Stimulated activated CD8-positive, alpha-beta memory T cell treated with anti-CD3 and anti-CD28 coated beads, Interleukin-15, amount 100 ng/mL, for 1 hour (primary cell): ENCODE measurements at places on chromosomes 1 and 21.

DNA sequence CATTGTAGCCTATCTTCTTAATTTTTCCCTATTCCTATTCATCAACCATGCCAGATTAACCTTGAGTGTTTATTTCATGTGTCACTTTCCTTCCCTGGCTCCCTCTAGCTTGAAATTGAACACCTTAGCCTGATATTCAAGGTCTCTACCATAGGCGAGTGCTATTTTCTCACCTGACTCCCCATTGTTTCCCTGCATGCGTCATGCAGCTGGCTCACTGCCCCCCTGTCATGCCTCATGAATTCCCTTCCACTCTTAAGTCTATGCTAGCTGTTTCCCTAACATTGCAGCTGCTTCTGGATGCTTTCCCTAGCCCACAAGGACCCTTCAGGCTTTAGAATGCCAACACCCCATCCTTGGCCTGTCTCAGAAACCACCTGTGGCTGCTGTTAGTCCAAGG lies 56.7 kb upstream of the CD1D start:
- DNase-seq, result no peak

- DNase-seq, result no peak
Observed at GRCh38 chr21:35436899-35437298, 387.8 kb upstream of the RUNX1 start.

DNA sequence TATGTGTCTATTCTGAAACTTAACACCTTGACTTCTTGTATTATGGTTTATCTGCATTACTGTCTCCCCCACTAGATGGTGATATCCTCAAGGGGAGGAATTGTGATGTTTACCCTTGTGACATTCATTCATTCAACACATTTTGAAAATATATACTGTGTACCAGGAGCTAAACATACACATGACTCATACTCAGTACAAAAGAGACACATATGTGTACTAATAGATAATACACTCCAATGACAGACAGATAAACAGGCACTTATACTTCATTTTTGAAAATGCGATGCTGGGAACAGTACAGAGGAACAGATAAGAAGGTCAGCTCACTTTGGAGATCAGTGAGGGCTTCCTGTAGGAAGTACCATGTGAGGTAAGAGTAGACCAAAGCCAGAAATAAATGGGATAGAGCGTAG lies 8.9 kb upstream of the RAB3GAP2 start:
- no peak for DNase-seq

DNA sequence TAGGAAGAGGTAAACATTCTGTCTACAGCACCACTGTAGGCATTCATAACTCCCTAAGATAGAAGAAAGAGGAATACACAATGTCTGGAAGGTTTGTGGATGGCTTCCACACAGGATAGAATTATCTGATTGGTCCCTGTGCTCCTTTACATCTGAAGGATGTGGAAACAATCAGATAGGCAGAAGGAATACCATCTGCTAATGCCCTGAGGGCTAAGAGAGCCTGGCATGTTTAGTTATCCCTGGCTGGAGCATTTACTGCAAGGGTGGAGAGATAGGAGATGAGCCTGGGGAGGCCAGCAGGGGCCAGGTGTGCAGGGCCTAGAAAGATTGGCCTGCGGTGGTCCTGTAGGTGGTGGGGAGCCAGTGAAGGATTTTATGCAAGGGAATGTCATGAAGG lies 8.6 kb upstream of the ACBD3 start:
- no peak for DNase-seq

DNA sequence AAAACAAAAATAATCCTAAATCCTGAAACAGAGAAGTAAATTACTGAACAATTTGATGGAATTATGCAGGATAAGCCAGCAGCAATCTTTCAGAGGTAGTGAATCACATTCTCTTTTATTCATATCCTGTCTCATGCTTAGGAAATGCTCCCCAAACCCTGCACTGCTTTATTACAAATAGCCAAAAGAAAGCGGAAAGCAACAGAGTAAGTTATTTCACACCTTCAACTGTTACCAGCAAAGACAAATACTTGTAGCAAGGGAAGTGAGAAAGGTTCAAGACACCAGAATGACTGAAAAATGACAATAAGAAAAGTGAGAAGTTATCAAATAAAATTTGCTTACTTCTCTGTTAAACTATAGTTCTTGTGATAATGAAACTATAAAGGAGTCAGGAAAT lies 6.2 kb downstream of the ZRANB2 start:
- DNase-seq, result no peak

DNA sequence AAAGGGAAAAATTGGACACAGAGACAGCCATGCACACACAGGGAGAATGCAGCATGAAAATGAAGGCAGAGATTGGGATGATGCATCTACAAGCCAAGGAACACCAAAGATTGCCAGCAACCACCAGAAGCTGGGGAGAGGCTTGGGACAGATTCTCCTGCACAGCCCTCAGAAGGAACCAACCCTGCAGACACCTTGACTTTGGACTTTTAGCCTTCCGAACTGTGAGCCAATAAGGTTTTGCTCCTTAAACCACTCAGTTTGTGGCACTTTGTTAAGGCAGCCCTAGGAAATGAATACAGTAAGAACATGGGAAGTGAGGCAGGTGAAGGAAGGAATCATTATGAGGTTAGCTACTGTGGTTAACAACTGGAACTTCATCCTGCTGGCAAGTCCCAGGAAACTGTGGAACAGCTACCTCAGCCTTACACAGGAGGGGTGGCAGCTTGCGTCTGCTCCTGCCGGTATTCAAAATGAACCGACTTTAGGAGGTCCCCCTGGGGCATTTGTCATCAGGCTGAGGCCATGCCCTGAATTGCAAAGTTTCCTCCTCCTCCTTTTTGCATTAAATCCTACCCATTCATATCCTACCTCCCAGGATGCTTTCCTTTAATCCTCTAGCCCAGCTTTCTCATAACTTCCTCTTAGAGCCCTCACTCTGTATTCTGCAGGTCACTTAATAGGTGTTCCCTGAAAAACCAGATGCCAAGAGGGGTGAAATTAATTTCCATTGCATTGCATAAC lies 15.4 kb downstream of the CD247 start:
- DNase-seq, result no peak

DNA sequence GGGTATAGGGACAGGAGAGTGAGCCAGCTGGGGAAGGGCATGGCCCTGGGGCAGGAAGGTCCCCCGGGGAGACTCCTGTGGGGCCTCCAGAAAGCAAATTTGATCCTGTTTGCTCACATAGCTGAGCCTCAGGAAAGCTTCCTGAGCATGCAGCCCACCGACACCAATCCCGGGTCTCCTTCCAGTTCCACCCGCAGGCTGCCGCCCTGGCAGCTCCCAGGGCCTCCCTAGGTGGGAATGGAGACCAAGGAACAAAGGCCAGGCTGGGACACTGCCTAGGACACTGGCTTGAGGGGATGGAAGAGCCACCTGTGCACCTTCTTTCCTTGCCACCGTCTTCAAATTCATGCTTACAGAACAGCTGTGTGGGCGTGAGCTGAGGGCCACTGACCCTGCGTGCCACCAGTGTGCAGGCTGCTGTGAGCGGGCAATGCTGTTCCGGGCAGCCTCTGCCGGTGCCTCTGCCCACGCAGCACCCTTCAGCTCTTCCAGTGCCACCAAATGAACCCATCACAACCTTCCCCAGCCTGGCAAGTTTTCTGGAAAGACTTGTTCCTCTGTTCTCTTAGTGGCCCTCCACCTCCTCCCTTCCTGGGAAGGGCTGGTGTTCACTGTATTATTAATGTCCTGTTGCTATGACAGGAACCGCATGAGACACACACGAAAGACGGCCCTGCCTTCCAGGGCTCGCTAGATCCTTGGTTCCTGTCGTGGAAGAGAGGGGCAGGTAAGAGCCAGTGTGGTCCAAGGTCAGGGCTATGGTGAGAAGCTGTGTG lies 53.6 kb downstream of the ACBD3 start:
- DNase-seq, result no peak

DNA sequence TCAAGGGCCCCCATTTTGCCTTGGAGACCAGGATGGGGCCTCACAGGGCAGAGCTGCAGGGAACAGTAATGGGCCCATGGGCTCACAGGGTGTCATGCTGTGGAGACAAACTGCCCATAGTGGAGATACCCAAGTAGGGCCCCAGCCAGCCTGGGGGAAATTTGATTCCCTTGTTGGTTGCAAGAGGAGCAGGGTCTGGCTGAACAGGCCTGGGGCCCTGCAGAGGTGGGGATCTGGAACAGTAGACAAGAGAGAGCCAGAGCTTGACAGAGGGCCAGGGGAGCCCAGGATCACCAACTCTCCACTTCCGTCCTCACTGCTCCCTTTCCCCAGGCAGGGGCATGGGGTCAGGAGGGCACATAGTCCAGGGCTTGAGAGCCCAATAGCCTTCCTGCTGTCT lies 8.7 kb downstream of the S100B start:
- no peak for DNase-seq
